ENCODE measurements at places on chromosomes 5 and 9. TPM values are rescaled to one million over a fixed set of nuclear protein-coding genes. Genes with fewer than 3 reads are reported as not detected.

Gene CANX
- total RNA-seq = 141 TPM

Gene MUSK
- 10.2 TPM for total RNA-seq

Gene SLC6A7
- total RNA-seq = not detected

Gene ADAMTS6
- 0.33 TPM for total RNA-seq

Gene PLPP7
- total RNA-seq = 146 TPM

Gene TRIO
- total RNA-seq = 50.2 TPM

Gene LCNL1
- total RNA-seq = not detected

Gene SUSD3
- 0.51 TPM for total RNA-seq

Gene CDH18
- total RNA-seq = not detected

Gene SNCAIP
- 0.75 TPM for total RNA-seq

Gene SPATA31A3
- not detected for total RNA-seq

Gene FOXI1
- not detected for total RNA-seq

Gene ARL14EPL
- not detected for total RNA-seq

Gene ACSL6
- 0.42 TPM for total RNA-seq

Gene GPX8
- total RNA-seq = 2.8 TPM

Gene ABO
- 2.4 TPM for total RNA-seq

Gene IL3
- total RNA-seq = not detected

Gene RNF183
- total RNA-seq = not detected

Gene PLAC8L1
- not detected for total RNA-seq

Gene BRD9
- total RNA-seq = 21.6 TPM

Gene GNA14
- total RNA-seq = not detected

Gene SLC4A9
- not detected for total RNA-seq

Gene GPRIN1
- total RNA-seq = 0.35 TPM

Gene HAPLN1
- not detected for total RNA-seq

Gene DIPK1B
- 4.6 TPM for total RNA-seq

Gene GAS1
- total RNA-seq = 50.4 TPM

Gene FAM13B
- 4.6 TPM for total RNA-seq

Gene NOXA1
- total RNA-seq = 2.3 TPM

Gene ANKRD18B
- 3.9 TPM for total RNA-seq

Gene AFAP1L1
- total RNA-seq = 30.4 TPM

Gene ROR2
- 0.46 TPM for total RNA-seq

Gene PDE8B
- not detected for total RNA-seq

Gene KCTD16
- total RNA-seq = not detected

Gene FYB1
- 1.1 TPM for total RNA-seq
